ENCODE measurements at places on chromosomes 5 and 9.

DNA sequence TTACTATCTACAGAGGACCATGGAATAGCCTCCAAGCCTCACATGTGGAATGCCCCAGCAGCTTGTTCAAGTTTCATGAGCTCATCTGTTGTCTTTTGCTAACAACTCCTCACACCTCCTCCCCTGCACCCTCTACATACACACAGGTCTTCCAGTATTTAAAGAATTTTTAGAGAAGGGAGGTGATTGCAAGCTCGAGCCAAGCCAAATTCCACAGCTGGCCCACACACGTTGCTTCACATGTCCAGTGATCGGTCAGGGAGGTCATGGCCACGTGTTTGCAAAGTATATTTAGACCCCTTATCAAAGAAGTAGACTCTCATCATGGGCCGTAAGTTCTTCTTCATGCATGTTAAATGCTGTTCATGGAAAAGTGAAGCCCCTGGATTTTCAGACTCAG is 281.7 kb downstream of the OSTF1 start:
- no peak for DNase-seq

- DNase-seq, result peak; percentile 29
Observed at GRCh38 chr5:118611332-118611945, 376.9 kb downstream of the DTWD2 start.

DNA sequence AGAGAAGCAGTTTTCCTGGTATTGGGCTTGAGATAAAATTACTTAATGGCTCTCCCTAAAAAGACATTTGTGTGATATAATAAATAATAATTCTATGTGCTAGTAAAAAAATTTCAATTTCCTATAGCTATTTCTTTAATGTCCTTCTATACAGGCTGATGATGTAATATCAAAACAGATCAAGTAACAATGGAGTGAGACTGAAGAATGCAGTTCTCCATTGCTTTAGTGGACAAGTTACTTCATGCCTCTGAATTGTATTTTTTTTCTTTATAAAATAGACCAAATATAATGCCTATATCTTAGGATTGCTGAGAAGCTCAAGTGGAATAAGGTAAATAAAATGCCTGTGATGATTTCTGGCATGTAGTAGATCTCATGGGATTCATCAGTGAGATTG is 35.6 kb upstream of the NEURL1B start:
- DNase-seq, result no peak

GRCh38 chr5:151068433-151069197 is 12.2 kb downstream of the TNIP1 start:
- no peak for DNase-seq

DNA sequence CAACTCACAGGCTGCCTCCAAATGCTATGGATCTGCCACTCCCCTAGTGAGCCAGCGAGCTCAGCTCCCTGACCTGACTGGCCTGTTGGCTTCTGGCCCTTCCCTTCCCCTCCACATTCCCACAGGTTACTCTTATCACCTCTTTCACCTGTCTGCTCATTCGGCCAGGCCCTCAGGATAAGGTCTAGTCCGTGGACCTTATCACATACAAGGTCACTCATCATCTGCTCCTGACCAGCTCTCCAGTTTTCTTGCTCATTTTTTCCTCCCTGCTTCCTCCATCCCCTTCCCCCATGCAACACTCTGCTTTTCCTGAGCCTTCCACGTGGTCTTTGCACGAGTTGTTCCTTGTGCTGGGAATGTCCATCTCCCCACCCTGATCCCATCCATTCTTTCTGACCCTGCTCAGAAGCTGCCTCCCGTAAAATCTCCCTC is 25.9 kb upstream of the NDST1 start:
- DNase-seq, result no peak

- DNase-seq, result no peak
Observed at GRCh38 chr5:146766013-146766412, 112.5 kb downstream of the PPP2R2B start.

DNA sequence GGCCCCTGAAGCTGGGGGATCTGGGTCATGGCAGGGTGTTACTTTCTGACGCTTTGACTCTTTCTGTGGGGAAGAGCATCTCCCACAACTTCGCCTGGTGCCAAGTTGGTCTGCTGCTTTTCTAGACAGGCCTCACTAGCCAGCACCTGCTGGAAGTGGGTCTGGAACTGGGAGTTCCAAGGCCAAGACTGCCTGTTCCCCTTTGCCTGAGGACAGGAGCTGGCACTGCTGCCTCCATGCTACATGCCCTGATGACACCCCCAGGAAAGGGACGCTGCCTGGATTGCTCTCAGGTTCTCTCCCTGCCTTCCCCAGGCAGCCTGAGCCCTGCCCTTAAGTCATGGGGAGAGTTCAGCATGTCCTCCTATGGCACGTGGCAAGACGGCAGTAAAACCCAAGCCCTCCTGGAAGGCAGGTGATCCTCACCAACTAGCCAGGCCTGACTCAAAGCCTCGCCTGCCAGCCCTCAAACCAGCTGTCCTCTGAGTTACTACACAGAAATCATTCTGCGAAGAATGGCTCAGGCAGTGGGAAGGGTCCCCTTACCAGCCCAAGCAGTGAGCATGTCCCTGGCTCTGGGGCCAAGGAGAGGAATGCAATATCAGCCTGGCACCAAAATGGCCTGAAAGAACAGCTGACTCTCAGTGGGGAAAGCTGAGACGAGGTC is 35.8 kb downstream of the SEC61B start:
- no peak for DNase-seq

- no peak for DNase-seq
Observed at GRCh38 chr5:54722846-54723433, 205.4 kb downstream of the SNX18 start.

GRCh38 chr5:136141561-136141960 is 8.9 kb downstream of the SMAD5 start:
- DNase-seq, result no peak

DNA sequence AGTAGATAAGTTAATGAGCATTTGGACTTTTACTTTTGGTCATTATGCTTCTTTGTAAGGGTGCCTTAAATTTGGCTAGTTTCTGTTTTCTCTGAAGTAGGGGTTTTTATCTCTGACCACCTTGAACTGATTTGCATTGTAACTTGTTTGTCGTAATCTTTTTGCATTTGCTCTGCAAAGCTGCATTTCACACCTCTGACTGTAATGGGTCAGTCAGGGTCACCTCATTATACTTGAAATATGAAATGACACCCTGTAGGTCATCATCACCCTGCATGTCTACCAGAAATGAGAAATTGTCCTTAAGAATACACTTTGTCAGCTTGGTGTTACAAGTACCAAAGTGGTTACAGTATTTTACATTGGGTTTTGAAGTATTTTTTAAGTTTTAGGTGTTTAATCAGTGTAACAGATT is 74.0 kb downstream of the KCNN2 start:
- DNase-seq, result no peak

GRCh38 chr9:133607976-133608375 is 1.2 kb downstream of the FAM163B start:
- DNase-seq, result no peak

DNA sequence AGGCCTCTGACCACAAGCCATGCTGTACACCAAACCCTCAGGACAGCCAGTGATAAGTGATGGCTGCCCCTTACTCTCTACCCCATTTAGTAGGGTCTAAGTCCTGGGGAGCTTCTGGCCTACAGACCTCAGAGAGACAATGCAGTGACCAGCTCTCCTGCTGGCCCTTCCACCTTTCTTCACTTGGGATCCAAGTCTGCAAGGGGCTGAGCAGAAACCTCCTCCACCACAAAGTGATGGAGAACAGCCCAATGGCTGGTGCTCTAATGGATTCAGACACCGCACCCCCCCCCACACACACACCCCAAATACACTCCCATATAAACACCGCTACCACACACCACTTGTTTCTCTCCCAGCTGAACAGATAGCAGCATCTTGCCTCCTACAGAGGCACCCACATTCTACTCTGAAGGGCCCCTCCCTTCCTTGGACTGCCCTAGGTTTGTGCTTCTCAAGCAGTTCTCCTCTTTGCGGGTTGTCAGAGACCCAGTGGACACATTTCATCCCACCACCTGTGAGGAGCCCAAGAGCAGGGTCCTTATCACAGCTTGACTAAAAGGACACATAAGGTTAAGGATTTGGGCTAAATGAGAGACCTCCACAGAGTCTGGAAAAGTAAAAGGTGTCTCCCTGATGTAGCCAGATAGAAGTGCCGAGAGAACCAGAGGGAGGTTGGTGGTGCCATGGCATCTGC is 1.3 kb upstream of the PDLIM4 start:
- no peak for DNase-seq

DNA sequence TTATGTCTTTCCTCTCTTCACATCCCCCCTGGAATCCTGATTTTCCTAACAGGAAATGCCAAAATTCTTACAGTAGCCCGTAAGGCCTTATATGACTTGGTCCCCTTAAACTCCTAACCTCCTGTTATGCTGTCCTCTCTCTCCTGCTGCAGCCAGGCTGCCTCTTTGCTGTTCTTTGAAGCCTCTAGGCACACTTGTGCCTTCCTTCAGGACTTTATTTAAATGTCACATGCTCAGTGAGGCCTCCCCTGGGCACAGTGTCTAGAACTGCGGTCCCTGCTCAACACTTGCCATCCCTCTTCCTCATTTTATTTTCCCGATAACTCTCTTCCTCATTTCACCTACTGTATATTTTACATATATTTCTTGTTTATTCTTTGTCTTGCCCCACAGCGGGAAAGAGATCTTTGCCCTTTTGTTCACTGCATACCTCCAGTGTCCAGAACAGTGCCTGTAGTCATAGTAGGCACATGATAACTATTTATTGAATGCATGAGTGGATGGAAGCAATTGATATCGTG is 5.5 kb upstream of the SHB start:
- no peak for DNase-seq

GRCh38 chr5:3214838-3215374 is 380.7 kb upstream of the IRX1 start:
- DNase-seq, result no peak

DNA sequence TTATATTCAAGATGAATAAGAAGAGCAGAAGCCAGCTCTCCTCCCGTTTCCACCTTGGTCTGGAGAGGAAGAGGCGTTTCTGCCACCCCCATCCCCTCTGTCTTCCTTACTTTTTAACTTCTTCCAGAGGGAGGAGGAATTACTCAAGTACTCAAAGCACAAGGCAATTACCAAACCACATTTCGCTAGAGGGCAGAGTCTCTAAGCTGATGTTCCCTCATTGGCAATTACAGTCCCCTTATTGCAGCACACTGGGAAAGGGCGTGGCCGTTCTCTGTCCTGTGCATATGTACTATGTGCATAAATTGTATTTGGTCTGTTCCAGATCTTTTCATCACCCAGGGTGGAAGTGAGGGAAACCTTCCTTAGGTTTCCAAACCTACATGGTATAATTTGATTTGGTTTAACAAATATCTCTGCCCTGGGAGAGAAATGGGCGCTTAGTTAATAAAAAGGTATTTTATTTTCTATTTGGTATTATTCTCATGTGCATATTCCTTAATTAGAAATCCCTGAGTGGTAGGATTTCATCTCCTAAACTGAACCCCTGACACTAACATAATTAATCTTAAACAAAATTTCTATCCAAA is 29.8 kb upstream of the ALDOB start:
- DNase-seq, result peak; percentile 65

- DNase-seq, result peak; percentile 85
Observed at GRCh38 chr5:139651853-139652787, 4.0 kb downstream of the CXXC5 start.

GRCh38 chr5:52799358-52799982 is 11.8 kb downstream of the ITGA1 start:
- DNase-seq, result peak; percentile 67

- no peak for DNase-seq
Observed at GRCh38 chr9:38244971-38245370, 147.5 kb upstream of the ALDH1B1 start.

DNA sequence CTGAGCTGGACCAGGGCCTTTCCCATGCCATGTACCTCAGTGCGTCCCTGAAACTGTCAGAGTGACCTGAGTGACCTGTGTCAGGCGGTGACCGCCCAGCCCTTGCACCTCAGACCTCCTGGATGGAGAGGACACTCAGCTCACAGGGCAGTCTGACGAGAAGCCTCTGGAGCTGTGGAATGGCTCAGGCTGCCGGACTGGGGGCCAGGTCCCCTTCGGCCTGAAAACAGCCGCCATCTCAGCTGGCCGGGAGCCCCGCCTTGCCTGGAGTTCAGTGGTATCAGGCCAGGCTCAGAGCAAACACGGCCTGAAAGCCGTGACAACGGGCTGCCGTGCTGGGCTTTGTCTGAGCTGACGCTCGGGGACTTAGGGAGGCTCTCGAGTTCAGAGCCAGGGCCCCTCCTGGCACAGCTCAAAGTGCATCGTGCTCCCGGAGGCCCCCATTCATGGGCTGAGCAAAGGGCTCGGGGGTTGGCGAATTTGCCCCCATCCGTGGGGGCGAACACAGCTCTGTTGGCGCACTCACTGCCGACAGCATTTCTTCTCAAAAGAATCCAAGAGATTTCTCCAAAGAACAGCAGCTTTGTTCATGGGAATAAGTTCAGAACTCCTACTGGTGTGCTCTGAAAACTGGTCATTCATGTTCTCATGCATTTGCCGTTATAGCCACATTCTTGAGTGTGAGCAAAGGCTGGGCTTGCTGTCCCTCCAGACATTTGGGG is 8.4 kb upstream of the SLC9A3 start:
- no peak for DNase-seq

GRCh38 chr9:96122751-96123150 is 179.2 kb downstream of the HSD17B3 start:
- peak; percentile 33 for DNase-seq

GRCh38 chr5:143968071-143968878 is 156.3 kb downstream of the HMHB1 start:
- peak; percentile 51 for DNase-seq

GRCh38 chr9:34546834-34547827 is 24.3 kb upstream of the ENHO start:
- peak; percentile 76 for DNase-seq

DNA sequence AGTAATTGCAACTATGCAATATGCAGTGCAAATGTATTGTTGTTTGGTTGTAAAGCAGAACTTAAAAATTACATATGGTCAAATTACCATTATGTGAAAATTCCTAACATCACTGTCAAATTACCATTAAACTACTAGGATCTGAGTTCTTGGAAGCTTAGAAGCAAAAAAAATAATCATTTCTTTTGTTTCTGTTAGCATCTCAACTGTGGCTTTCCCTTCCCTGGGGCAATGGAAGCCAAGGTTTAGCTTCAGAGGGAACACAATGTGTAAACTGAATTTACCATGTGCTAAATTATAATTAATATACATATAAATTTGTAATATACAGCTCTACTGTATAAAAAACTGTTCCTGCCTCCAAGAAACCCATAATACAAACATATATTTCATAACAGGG is 159.4 kb downstream of the GNAQ start:
- no peak for DNase-seq

GRCh38 chr5:114120166-114120565 is 241.7 kb upstream of the KCNN2 start:
- DNase-seq, result no peak
